ENCODE measurements at places on chromosomes 2 and 18.

DNA sequence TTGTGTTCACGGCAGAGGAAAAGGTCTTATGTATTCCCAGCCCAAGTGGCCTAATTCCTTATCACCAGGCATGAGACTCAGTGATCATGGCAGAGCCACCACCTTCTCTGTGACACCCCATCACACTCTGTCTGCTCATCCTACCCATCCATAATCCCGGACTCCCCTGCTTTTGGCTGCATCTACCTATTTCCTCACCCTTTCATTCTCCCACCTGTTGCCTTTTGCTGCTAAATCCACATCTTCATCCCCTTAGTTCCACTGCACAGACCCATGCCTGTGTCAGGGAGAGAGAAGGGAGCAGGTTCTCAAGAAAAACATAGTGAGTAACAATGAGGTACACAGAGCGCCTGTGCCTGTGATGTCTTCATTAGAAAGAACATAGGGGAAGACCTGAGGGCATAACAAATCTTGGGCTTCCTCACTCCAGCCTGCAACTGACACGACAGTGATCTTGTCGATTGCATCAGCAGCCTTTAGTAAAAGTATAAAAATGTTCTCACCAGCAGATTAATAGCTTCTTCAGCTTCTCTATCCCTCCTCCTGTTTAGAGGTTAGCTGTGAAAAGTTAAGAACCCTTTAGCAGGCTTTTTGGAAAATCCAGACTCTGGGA is 246.5 kb upstream of the SPRED2 start:
- no peak for DNase-seq

DNA sequence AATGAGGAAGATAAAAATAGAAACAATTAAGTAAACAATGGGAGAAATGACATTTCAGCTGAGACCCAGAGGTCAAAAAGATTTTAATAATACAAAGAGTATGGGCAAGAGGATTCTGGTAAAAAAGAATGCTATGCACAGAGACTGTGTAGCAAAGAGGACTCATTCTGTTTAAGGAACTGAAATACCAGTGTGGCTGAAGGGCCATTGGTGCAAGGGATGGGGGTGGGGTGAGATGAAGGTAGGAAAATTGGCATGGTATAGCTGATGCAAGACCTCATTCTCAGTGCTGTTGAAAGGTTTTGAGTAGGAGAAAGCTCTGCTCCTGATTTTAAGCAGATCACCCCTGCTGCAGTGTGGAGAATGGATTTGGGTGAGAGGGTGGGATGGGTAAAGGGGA is 10.8 kb downstream of the GALNT1 start:
- peak; percentile 25 for DNase-seq

DNA sequence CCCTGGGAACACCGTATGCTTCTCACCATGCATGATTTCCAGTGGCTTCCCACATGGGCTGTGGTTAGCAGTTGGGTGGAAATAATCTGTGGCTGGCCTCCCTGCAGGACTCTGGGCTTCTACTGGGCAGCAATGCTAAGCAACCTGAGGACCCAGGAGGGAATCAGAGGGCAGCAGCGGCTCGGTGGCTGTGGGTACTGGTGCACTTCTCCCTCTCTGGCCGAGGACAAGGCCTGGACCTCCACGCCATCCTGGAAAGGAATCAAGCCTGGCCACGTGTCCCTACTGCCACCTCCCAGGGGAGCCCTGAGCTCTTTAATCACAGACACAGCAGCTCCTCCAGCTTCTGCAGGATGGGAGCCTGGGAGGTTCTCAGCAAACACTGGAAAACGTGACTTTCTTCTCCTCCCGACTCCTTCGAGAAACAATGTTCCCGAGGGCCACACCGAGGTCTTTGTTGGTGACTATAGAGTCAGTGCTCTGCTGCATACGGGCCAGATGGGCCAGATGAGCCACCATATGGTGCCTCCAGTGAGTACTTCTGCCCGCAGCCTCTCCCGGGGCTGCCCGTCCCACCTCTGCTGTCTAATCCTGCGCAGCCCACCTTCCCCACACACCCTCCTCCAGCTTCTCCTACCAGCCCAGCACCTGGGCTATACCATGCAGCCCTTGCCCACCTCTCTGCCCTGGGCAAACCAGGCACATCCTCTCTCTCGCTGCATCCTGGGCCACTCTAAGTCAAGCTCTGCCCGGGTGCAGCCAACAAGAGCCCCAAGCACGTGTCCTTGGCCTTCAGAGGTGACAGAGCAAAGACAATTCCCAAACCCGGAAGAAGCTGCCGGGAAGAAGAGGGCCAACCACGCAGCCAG is 42.8 kb upstream of the OTOS start:
- DNase-seq: no peak

DNA sequence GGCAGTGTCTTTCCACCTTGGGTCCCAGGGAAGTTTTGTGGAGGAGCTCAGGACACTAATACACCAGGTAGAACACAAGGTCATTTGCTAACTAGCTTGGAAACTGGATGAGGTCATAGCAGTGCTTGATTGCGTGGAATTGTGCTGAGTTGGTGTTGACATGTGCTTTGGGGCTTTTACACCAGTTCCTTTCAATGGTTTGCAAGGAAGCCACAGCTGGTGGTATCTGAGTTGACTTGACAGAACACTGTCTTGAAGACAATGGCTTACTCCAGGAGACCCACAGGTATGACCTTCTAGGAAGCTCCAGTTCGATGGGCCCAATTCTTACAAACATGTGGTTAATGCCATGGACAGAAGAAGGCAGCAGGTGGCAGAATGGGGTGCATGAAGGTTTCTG is 5.9 kb downstream of the CTLA4 start:
- no peak for DNase-seq

- no peak for DNase-seq
Observed at GRCh38 chr2:3460156-3460555, 59.2 kb downstream of the ADI1 start.

Measured in NB4 (cell line).